ENCODE measurements at places on chromosomes 4 and X.

DNA sequence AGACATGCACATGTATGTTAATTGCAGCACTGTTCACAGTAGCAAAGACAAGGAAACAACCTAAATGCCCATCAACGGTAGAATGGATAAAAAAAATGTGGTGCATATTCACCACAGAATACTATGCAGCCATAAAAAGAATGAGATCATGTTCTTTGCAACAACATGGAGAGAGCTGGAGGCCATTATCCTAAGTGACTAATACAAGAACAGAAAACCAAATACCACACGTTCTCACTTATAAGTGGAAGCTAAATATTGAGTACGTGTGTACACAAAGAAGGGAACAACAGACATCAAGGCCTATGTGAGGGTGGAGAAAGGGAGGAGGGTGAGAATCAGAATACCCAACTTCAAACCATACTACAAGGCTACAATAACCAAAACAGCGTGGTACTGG lies 17.4 kb upstream of the LNX1 start:
- DNase-seq: no peak

DNA sequence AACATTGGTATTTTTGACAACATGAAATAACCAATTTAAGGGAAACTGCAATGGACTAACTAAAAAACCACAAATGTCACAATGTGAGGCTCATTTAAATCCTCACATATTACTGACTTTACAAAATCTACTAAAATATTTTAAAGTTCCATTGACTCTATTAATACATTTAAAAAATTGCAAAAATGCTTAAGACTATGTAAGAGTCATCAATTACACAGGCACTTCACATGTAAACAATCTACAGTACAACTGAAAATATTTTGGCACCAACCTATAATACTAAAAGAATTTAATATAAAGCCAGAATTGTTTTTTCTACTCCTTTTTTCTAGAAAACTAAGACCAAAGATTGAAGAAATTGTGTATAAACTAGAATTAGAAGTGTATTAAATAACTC lies 76.8 kb upstream of the RBMXL3 start:
- no peak for DNase-seq

DNA sequence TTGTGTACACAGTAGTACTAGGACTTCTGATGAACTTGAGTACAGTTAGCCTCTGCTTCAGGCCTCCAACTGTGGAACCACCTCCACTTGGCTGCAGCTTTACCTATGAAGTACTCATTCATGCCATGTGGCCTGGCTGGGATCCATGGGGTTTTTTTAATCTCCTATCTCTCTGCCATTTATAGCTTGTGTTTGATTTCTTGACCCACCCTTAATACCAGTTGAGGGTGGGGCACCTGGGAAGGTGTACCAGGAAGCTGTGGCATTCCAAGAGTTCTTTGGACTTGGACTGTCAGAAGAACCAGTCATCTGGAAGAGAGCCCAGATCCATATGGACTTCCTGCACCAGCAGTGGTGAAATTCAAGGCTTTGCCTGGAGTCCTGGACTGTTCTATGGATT lies 230.1 kb downstream of the SHROOM3 start:
- no peak for DNase-seq

GRCh38 chr4:38902695-38903094 lies 35.1 kb downstream of the FAM114A1 start:
- no peak for DNase-seq

- DNase-seq: no peak
Measured at GRCh38 chr4:155877971-155878370, 11.9 kb upstream of the ASIC5 start.

DNA sequence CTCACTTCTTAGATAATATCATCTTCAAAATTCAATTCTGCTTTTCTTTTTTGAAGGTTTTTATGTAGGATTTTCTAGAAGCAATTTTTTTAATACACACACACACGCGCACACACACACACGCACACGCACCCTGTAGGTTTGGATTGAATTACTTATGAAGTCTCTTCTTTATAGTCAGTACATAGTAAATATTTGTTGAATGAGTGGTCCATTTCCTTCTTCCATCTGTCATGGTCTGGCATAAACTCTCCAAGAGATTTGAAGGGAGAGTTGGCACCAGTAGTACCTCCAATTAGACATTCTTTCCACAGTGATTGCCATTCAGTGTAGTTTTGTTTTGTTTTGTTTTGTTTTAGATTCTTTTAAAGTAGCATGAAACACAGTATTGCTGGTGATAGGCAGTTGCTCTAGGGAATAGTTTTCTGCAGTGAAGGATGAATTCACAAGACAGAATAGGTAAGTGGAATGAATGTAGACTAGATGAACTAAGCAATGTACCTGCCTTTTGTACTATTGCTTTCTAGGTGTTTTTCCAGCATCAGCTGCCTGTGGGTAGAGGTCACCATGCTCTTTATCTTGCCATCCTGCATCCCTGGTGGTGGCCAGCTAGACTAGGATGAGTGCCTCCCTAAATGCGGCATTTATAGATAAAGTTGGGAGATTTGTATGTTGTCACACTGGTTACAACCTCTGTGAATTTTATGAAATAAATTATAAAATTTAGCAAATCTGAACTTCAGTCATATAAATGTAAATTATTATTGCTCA lies 20.5 kb downstream of the PDLIM5 start:
- DNase-seq: no peak

DNA sequence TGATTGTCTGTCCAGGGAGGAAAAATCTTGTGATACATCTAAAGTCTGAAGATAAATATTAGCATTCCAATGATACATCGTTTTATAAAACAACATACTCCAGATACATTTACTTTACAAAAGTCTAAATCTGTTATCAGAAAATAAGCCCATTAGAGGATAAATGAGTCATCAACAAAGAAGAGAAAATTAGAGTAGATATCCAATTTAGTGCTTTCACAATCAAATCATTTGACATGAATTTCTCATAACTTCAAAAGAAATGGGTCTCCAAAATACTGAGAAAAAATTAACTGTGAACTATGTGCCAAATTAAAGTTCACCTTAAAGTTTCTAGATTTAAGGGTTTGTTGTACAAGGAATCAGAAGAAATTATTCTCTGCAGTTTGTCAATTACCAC lies 213.8 kb downstream of the ANK2 start:
- no peak for DNase-seq
